ENCODE measurements at places on chromosomes 16 and 17. TPM values are rescaled to one million over a fixed set of nuclear protein-coding genes. Genes with fewer than 3 reads are reported as not detected.

GRCh38 chr17:42548070-42548837, 4.5 kb upstream of the HSD17B1 start:
- no peak for DNase-seq

- DNase-seq = no peak
Measured at GRCh38 chr17:17693253-17694168, 12.3 kb downstream of the RAI1 start.

- DNase-seq = no peak
Measured at GRCh38 chr16:9797306-9797705, 384.9 kb downstream of the GRIN2A start.

GRCh38 chr16:24272379-24272778, 16.2 kb downstream of the CACNG3 start:
- DNase-seq = no peak

- no peak for DNase-seq
Measured at GRCh38 chr17:75308732-75309629, 19.7 kb upstream of the SLC25A19 start.

DNA sequence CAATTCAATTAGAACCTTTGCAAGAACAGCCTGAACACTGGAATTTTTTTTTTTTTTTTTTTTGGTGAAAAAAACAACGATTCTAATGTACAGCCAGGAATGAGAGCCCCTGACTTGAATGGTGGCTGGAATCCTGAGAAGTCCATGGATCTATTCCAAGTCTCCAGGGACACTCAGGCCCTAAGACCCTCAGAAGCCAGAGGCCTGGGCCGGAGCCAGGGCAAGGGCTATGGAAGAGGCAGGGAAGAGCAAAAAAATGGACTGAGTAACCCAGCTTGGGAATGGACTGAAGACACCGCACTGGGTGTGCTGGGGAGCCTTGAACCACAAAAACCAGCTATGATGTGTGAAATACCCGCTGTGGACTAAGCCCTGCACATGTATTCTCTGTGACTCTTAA, 60.3 kb upstream of the LHX1 start:
- no peak for DNase-seq

DNA sequence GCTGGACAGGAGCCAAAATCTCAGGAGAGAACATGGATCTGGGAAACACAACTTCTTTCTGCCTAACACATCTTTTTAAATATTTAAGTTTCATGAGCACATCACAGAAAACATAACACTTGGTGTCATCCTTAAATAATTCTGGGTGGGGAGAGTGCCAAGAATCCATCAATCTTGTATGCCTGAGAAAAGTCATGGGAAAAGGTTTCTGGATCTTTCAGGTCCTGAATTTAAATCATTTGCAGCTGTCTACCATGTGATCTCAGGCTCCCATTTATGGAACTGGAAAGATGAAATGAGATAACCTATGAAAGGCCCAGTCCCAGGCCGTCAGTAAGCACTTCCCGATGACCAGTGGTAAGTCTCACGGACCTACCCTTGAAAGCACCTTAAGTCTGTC, 15.1 kb downstream of the CDH11 start:
- no peak for DNase-seq

GRCh38 chr17:77802811-77803220, 155.7 kb upstream of the TNRC6C start:
- peak; percentile 16 for DNase-seq

DNA sequence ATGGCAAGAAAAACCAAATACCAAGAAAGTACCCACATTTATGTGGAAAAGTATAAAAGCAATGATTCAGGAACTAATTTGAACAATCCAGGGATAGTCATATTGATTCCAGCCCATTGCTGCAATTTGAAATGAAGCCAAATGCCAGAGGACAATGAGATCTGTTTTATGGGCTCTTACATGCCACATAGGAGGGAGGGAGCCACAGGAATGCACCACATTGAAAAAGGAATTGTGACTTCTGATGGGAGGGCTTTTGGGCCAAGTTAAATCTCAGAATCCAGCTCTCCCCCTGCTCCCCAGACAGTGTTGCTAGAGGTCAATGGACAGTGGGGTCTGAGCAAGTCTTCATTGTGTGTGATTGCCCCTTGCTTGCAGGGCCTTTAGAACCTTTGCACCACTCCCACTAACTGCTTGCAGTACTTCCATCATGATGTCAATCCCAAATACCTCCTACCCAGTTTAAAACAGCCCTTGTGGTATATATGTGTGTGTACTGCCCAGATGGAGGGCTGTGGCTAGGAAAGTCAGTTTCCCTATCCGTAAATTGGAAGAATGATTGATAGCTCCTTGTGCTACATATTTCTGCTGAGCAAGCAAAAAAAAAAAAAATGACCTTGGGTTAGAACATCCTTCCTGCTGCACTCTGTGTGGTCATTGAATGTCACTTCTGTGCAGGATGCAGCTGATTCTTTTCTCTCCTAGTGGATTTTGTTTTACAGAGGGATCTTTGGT, 406.8 kb downstream of the UTP18 start:
- no peak for DNase-seq

DNA sequence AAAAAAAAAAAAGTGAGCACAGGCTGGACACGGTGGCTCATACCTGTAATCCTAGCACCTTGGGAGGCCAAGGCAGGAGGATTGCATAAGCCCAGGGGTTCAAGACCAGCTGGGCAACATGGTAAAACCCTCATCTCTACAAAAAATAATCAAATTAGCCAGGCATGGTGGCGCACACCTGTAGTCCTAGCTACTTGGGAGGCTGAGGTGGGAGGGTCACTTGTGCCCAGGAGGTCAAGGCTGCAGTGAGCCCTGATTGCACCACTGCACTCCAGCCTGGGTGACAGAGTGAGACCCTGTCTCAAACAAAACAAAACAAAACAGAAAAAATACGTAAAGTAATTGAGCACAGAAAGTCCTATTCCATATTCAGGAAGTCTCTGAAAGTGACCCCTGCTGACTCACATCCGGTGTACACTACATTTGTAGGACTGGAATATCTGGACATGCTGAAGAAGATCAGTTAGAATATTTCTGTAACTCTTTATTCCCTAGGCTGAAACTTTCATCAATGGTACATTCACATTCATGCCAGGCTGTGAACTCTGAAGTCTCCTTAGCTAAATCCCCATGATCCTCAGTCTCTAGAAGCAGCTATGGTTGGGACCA, 66.0 kb upstream of the HAS3 start:
- no peak for DNase-seq

DNA sequence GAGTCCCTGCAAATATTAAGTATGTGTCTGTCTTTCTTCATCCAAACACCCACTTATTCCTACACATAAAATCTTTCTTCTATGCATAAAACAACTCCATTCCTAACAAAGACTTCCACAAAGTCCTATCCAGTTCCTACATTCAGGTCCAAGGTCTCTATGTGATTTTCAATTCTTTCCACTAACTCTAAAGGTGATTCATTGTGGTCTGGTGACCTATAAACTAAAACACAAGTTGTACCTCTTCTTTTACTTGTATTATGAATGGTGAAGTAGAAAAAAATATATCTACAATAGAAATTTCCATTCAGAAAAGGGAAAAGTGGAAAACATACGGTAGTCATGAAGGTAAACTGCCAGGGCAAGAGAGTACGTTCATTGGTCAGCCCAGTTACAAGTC, 56.6 kb downstream of the USP32 start:
- DNase-seq = no peak

- no peak for DNase-seq
Measured at GRCh38 chr17:34252444-34253138, 2.5 kb upstream of the CCL2 start.

Gene TNFSF12
- total RNA-seq = 11.0 TPM

Gene TEX14
- total RNA-seq = 0.27 TPM

Gene P2RX1
- total RNA-seq = 160 TPM

Gene MEIOB
- 0.54 TPM for total RNA-seq

Gene SLC13A5
- total RNA-seq = under 0.01 TPM

Gene CLDN9
- 0.27 TPM for total RNA-seq

All from hematopoietic multipotent progenitor cell (in vitro differentiated cells).